Stimulated activated CD4-positive, alpha-beta T cell treated with anti-CD3 and anti-CD28 coated beads, Interleukin-15, amount 100 ng/mL, for 1 hour (primary cell): ENCODE measurements at places on chromosomes 11 and 22.

DNA sequence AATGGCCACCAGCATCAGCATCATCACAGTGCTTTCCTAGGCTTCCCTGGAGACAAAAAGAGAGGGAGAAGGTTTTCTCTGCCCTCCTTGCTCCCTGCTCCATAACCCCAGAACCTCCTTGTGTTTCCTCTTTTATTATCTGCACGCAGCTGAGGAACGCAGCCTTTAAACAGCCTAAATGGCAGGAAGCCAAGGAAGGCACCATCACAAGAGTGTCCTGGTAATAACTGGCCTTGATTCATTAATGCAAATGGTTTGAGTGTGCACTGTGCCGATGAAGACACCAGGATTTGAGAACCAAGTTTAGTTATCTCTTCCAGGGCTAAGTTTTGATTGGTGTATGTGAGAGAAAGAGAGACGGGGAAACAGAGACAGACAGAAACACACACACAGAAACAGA is 29.4 kb upstream of the DRD2 start:
- no peak for DNase-seq

- peak; percentile 40 for DNase-seq
These were observed 46.0 kb upstream of the PARVA start for GRCh38 chr11:12331239-12331874.

DNA sequence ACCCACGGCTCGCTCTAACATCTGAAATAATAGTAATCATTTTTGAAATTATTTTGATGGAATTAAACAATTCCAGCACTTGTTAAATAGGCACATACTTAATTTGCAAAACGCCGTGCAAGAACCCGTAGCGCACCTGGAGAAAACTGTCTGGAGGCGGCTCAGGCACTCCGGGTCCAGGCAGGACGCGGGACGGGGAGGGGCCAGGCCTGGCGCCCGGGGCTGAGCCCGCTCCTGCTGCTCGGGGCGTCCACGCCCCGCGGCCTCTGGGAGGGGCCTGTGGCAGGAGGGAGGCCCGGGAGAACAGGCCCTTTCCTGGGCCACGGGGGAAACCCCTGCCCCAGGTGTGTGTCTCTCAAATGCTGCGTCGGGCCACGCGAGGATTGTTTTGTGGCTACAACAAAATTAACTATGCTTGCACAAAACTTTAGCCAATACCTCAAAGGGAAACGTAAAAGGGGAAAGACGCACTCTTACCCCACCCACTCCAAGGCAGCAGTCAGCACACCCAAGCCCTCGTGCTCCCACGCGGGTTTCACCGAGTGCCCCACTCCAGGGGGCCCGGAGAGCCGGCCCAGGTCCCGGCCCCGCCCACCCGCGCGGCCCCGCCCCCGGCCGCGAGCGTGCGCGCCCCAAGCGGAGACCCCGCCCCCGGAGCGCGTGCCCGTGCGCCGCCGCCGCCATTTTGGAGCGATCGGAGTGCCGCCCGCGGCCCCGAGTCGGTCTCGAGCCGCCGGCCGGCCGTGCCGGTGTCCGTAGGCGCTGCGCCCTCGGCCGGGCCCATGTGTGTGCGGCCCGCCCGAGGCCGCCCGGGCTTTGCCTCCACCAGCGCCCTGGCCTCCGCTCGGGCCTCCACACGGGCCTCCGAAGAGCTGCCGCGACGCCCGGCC is at the start of gene PPP6R2:
Gene PPP6R2 (plus strand): TSS at position 677 of the 890 bp plus-strand sequence. CDS start 50,582 bp downstream, outside the sequence.
- DNase-seq, result peak; percentile 85

DNA sequence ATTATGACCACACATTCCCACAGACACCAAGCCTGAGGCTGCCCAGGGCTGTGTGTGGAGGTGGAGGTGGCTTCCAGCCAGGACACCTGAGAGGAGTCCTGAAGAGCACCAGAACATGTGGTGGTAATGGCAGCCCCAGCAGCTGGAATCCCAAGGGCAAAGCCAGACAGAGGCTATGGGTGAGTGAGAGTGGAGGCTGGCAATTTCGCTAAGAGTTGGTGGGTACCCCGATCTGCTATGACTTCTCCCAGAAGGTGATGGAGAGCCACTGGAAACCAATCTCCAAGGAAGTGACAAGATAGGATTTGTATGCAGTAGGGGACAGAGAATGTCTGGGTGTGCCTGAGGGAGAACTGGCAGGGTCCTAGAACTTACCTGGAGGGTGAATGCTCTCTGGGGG is 69.3 kb upstream of the CLTCL1 start:
- DNase-seq, result no peak

- peak; percentile 62 for DNase-seq
These were observed 91.0 kb downstream of the FEZ1 start for GRCh38 chr11:125404811-125405790.

DNA sequence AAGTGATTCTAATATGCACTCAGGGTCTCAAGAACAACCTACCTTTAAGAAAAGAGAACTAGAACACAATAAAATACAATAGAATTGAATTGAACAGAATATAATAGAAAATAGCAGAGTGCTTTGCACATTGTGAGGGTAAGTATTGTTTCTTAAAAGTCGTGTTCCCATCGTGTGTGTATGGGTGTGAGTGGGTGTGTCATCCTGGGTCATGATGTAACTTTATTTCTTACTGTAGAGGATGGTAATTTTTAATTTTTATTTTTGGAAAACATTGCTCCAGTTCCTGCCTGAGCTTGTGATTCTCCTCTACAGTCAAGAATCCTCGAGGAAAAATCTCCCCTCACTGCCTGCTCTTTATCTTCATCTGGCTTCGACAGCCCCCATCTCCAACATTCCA is 75.7 kb upstream of the CSNK2A3 start:
- DNase-seq, result no peak

- no peak for DNase-seq
These were observed 14.3 kb downstream of the BIRC2 start for GRCh38 chr11:102361086-102362031.

DNA sequence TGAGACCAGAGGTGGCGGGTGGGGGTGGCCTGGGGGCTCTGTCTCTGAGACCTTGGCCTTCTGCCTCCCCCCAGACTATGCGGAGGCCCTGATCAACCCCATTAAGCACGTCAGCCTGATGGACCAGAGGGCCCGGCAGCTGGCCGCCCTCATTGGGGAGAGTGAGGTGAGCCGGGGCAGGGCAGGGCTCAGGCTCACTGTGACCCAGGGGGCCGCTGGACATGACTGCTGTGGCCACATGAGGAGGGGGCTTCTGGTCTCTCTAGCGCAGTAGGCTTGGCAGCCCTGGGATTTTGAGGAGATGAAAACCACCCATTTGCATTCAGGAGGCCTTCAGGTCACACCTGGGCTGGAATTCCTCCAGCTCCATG is 12.6 kb downstream of the PLCB3 start:
- DNase-seq, result no peak

- no peak for DNase-seq
These were observed 314.2 kb upstream of the SORL1-AS1 start for GRCh38 chr11:121766991-121767390.

DNA sequence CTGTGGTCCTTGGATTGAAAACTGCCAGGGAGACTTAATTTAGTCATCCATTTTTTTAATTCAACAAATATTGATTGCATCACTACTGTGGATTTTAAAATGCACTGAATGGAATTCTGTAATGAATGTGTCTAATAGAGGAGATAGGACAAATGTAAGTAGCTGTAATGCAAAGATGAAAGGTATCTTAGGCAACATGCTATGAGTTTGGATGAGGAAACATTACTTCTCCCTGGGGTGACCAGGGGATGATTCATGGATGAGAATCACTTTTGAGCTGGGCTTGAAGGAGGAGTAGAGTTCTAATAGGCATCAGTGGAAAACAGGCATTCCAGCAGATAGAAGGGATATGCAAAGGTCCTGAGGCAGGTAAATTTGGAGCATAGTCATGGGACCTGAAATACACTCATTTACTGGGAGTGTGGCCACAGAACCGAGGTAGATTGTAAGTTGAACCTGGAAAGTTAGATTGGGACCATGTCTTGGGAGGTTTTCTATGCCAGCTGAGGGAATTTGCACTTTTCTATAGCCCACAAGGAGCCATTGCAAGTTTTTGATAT is 43.4 kb downstream of the PKNOX2 start:
- no peak for DNase-seq

GRCh38 chr11:112961751-112962578 is 745 bp downstream of the NCAM1 start:
- DNase-seq, result no peak

GRCh38 chr22:37007651-37008050 is 11.6 kb downstream of the TST start:
- no peak for DNase-seq

DNA sequence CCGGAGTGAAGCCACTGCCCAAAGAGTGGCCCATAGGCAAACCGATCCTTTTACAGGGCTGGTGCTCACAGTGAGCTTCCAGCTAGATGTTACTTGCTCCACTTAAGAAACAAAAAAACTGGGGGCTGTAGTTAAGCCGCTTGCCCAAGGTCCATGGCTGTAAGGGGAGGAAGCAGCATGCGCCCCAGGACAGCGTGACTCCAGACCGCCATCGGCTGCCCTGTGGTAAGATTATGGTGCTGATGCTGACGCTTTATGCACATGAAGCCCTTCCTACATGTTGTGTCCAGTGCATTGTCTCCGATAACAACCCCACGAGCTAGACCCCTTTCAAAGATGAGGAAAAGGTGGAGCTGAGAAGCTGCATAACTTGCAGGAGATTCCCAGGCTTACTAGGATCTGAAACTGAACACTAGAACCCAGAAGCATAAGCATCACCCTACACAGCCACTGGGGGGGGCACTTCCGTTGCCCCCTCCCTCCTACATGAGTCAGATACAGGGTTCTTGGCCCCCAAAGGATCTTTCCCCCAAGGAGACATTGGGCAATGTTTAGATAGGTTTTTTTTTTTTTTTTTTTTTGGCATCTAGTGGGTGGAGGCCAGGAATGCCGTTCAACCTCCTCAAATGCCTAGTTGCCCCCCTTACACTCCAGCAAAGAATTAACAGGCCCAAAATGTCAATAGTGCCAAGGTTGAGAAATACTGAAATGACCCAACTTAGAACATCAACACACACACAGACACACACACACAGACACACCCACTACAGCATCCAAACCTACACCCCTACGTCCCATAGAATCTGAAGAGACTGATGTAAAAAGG is 53.9 kb downstream of the MN1 start:
- no peak for DNase-seq

DNA sequence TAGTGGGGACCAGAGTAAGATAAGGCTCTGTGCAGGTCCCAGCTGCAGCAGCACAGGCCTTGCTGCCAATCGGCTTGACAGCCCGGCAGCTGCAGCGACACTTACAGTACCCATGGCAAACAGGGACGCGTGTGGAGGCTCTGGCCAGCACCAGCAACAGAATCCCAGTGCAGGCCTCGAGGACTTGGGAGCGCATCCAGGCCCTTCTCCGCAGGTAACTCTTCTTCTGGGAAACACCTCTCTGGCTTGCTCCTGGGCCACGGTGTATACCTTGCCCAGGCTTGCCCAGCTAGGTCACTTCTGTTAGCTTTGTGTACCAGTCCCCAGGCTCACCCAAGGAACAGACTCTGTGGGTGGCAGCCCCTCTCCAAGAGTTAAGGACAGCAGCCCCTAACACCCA is 126.7 kb downstream of the CTTN start:
- DNase-seq, result no peak

GRCh38 chr22:45343143-45343542 is 33.4 kb downstream of the FAM118A start:
- no peak for DNase-seq

DNA sequence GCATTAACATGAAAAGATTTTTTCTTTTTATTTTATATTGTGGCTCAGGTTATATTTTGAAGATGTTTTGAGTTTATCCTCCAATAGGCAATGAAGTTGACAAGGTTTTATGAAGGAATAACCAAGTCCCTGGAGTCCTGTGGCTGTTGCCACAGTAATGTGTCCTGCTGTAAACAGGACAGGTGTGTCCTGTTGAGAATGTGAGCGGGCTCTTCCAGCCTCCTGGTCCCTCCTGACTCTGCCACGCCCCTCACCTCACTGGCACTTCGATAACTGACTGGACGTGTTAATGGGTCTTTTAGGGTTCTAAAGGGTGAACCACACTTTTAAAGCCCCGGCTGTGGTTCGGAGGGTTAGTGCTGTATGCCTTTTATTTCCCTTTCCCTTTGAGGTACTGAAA is 47.8 kb upstream of the OR4B1 start:
- DNase-seq, result no peak

- no peak for DNase-seq
These were observed 129.1 kb downstream of the SNX19 start for GRCh38 chr11:130787092-130787616.

GRCh38 chr11:71096751-71097388 is 155.5 kb downstream of the SHANK2 start:
- DNase-seq, result no peak

DNA sequence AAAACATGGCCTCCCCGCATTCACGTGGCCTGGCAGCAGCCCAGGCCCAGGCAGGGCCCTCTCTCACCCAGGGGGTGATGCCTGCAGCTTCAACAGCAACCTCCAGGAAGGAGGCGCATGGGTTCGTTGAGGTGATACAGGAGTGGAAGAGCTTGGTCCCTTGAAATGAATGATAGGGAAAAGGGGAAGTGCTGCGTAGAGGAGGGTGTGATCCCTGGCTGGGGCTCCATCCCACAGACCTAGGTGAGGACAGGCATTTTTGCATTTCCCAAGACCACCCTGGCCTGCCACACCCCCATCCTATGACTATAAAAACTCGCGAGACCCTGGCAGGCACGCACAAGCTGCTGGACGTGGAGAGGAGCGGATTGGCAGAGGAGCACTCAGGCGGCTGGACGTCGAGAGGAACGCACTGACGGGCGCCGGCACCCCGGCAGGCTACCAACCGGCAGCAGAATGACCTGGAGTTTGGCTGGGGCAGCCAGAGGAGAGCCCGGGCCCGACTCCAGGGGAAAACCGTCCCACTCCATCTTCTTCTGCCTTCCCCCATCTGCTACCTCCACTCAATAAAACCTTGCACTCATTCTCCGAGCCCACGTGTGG is 32.6 kb downstream of the RTN4R start:
- no peak for DNase-seq

- no peak for DNase-seq
These were observed 36.0 kb downstream of the TENM4 start for GRCh38 chr11:79404806-79405205.

DNA sequence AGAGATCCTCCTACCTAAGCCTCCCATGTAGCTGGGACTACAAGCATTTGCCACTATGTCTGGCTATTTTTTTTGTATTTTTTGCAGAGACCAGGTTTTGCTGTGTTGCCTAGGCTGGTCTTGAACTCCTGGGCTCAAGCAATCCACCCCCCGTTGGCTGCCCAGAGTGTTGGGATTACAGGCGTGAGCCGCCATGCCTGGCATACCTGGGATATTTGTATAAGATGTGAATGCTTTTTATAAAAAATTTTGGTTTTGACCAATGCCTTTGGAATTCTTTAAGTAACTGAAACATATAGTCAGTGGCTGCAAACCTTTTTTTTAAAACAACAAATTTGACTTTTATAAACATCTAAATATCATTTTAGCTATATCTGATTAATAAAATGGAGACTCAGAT is 42.4 kb downstream of the ADAMTS8 start:
- no peak for DNase-seq

GRCh38 chr11:72833811-72834493 is 19.7 kb downstream of the ATG16L2 start:
- DNase-seq, result no peak

GRCh38 chr11:2298795-2299761 is 2.6 kb downstream of the C11orf21 start:
- DNase-seq, result no peak

- DNase-seq, result no peak
These were observed 14.3 kb upstream of the ARRB1 start for GRCh38 chr11:75365711-75366181.
